ENCODE measurements at places on chromosomes 3 and 15. TPM values are rescaled to one million over a fixed set of nuclear protein-coding genes. Genes with fewer than 3 reads are reported as not detected.

- DNase-seq: no peak
Measured at GRCh38 chr3:71148455-71149060, 435.0 kb downstream of the FOXP1 start.

Gene SPG21
- 124 TPM for polyA plus RNA-seq

DNA sequence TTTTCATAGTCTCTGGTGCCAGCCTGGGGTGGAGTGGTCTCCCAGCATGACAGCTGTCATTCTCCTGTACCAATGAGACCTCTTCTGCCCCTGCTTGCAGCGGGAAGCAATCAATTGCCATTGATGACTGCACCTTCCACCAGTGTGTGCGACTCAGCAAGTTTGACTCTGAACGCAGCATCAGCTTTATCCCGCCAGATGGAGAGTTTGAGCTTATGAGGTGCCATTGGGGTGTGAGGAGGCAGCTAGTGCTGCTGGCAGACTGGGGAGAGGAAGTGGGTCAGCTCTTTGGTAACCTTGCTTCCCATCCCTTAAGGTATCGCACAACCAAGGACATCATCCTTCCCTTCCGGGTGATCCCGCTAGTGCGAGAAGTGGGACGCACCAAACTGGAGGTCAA lies 4.4 kb upstream of the ABCF3 start:
- DNase-seq: no peak

DNA sequence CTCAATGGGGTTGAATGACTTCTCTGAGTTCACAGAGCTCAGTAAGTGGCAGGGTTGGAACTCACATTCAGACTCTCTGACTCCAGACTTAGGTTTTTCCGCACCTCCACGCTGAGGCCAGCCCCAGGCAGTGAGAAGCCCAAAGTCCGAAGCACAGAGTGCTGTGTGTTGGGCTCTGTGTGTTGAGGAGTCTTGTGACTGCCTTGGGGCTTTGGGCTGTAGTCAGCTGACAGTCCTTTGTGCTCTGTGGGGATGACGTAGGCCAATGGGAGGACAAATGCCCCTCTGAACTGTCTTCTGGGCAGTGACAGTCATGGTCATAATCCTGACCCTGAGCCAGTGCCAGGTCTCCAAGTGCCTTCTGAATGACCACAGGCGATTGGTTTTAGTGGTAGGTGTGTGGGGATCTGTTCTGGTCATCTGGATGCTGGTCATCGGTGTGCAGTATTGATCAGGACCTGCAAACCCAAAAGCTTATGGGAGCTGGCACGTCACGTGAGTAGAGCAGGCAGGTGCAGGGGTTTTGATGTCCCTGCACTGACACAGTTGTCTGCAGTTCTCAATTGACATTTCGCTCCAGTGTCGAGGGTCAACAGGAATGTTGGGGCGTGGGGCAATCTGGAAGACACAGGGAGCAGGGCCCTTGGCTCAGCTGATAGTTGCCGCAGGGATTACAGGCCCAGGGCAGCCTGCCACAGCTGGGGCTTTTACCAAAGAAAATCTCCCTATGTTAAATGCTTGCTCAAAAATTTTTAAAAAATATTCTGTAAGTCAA lies 45.3 kb downstream of the CAPN3 start:
- no peak for DNase-seq

GRCh38 chr3:196012941-196013476 lies 68.9 kb downstream of the TFRC start:
- no peak for DNase-seq

GRCh38 chr3:21235491-21235890 lies 515.5 kb downstream of the ZNF385D start:
- no peak for DNase-seq

- no peak for DNase-seq
Measured at GRCh38 chr3:179701176-179701827, 48.5 kb downstream of the USP13 start.

DNA sequence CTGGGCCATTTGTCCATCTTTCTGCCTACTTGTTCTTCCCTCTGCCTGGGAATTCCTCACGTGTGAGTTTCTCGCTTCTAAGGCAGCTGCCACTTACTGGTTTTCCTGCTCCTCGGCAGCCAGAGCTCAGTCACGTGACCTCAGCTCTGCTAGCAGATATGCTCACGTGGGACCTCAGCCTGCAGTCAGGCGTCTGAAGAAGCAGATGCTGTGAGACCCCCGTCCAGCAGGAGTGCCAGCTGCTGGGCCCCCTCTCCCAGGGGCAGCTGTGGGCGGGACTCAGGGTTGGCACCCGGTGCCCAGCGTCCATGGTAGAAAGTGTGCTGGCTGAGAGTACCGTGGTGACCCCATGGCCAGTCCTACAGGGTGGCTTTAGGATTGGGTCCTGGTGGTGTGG lies 161.3 kb upstream of the TLE3 start:
- DNase-seq: peak; percentile 82

DNA sequence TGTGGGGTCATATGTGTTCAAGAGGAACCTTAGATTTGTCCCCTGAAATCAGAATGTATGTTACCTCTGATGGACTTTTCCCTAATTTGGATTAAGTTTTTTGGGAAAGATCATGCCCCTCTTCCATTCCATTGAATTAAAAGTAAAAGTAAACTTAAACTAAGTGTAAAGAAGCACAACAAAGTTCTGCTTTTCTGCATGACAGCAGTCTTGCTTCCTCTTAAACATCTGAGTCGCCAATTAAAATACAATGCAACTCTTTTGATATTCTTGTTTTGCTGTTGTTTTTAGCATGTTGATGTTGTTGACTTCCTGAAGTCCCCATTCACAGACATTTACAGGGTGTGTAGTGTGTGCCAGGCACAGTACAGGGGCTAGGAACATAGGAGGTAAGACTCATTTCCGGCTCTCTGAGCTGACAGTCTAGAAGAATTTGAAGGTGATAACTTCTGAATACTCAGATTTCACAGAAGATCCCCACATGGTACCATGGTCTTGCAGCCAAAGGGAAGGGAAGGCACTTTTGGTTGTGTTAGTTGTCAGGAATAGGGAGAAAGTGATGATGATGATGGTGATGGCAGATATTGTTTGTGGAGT lies 45.0 kb downstream of the USP13 start:
- DNase-seq: no peak

DNA sequence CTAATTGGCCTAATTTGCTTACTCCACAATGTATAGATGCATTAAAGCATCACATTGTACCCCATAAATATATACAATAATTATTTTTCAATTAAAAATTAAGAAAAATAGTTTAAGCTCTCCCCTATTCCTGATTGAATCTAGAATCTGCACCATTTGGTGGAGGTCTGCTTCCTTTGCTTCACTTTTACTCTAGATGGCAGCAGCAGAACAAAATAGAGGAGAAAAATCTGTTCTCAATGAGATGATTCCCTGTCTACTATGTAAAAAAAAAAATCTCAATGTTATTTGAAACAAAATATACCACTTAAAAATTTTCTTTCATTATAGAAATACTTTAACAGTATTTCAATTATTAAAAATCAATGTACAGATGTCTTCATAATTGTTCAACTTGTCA lies 109.6 kb upstream of the FXR1 start:
- DNase-seq: no peak

- DNase-seq: no peak
Measured at GRCh38 chr3:16841904-16842271, 42.9 kb upstream of the PLCL2 start.

Gene FRMD5
- not detected for polyA plus RNA-seq

Gene DHX30
- polyA plus RNA-seq: 28.5 TPM

Gene SAMD7
- not detected for polyA plus RNA-seq

Gene DISP2
- 0.42 TPM for polyA plus RNA-seq

DNA sequence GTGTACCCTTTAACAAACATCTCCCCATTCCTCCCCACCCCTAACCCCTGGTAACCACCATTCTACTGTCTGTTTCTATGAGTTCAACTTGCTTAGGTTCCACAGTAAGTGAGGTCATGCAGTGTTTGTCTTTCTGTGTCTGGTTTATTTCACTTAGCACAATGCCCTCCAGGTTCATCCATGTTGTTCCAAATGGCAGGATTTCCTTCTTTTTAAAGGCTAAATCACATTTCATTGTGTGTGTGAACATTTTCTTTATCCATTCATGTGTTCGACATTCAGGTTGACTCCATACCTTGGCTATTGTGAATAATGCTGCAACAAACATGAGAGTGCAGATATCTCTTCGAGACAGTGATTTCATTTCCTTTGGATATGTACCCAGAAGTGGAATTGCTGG lies 62.7 kb downstream of the TJP1 start:
- no peak for DNase-seq

DNA sequence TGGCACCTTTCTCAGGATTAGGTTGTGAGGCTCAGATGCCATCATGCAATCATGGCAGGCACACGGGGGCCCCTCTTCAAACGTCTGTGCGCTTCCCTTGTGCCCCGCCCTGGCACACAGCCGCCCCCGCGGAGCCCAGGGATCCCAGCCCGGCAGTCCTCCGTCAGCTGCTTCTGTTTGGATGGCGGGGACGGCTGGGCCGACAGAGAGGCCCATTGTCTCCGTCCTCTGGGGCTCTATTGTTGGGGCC lies 849 bp upstream of the HDAC11 start:
- peak; percentile 50 for DNase-seq

Gene KBTBD8
- 0.35 TPM for polyA plus RNA-seq

DNA sequence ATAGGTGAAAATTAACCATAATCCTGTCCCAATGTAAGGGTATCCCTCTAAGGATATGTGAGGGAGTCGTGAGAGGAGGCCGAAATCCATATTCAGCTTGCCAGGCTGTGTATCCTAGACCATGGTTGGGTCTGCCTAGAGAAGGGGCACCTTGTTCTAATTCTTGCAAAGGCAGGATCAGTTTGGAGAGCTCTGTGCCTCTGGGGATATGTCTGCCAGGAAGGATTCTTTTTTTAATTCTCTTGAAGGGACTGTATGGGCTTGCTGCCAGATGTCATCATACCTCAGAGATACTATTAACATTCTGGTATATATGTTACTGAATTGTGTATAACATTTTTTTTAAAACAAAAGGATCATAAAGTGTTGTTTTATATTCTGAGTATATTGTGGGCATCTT lies 2.4 kb downstream of the ATP1B3 start:
- DNase-seq: no peak

- peak; percentile 64 for DNase-seq
Measured at GRCh38 chr3:53046171-53047170, 598 bp upstream of the SFMBT1 start.

Gene KNL1
- polyA plus RNA-seq: not detected

Gene SAXO2
- 2.1 TPM for polyA plus RNA-seq

Gene IL12A
- 0.37 TPM for polyA plus RNA-seq

Gene IL17RD
- polyA plus RNA-seq: not detected

Gene SAMMSON
- not detected for polyA plus RNA-seq

DNA sequence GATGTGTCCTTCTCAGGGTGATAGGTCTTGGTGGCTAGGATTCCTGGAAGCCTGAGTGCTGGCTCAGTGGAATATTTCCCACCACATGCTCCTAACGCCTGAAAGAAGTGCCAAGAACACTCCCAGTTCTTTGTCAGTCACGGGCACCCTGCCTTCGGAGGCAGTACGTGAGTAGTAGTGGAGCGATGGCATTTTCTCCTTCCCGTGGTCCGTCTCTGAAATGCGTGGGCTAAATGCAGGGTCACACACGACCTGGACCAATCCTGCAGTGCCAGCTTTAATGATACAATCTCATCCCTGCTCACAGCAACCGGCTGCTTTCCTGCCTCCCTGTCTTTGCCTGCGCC lies 14.5 kb downstream of the H1-8 start:
- DNase-seq: no peak

GRCh38 chr3:25455441-25456132 lies 27.5 kb downstream of the RARB start:
- no peak for DNase-seq

Gene ANKUB1
- polyA plus RNA-seq: not detected

Gene GPR176
- not detected for polyA plus RNA-seq

DNA sequence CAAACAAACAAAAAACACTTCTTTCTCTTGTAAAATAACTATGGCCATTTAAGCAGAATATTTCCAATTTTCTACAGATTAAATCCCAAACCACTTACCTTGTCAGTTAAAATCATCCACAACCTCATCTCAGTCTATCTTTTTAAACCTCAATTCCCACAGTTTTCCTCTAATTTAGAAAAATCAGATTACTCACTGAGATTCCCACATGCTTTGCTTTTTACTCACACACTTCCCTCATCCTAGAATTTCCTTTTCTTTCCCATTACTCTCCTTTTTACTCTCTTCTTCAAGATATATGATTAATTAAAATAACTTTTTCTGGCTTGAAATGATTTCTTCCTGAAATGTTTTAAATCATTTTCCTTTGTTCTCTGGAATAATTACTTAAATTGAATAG lies 790.7 kb downstream of the ROBO1 start:
- no peak for DNase-seq

DNA sequence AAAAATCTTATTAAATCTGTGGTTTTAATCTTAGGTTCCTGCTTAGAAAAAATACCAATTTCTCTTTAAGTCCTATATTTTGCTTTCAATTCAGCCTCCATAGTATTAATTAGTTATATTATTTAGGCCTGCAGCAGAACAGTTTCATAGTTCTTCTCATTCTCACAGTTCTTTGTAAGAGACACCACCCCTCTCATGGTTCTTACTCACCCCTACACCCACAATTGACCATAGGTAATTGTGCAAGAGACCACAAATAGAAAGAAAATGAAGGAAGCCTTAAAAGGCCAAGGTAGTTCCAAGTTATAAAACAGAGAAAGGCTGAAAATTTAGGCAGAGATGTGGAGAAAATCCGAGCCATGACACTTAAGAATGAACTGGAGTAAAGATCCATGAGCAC lies 415.3 kb downstream of the TIGIT start:
- DNase-seq: no peak

- DNase-seq: no peak
Measured at GRCh38 chr15:32670623-32671022, 29.1 kb downstream of the SCG5 start.

DNA sequence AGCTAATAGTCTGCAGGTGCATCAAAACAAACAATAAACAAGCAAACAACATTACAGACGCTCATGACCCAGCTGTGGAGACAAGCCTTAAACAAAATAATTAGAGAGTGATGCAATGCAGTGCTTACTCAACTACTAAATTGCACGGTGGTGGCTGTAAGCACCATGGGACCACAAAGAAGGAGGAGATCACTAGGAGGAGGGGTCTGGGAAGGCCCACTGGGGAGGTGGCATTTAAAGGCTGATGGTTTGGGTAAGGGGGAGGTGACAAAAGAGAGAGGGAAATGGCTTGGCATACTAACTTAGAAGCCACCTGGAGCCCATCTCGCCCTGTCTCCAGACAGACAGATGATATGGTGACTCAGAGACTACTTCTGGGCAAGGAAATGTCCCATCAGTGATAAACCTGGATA lies 516.7 kb downstream of the FOXP1 start:
- DNase-seq: no peak

Gene ACY1
- polyA plus RNA-seq: 18.5 TPM

- DNase-seq: no peak
Measured at GRCh38 chr3:15331072-15331605, 1.2 kb downstream of the SH3BP5 start.

Gene NDUFAF3
- polyA plus RNA-seq: 226 TPM

Gene ANP32A
- polyA plus RNA-seq: 88.1 TPM

Gene HEG1
- 1.5 TPM for polyA plus RNA-seq
